ENCODE measurements at places on chromosomes 6 and 20.

DNA sequence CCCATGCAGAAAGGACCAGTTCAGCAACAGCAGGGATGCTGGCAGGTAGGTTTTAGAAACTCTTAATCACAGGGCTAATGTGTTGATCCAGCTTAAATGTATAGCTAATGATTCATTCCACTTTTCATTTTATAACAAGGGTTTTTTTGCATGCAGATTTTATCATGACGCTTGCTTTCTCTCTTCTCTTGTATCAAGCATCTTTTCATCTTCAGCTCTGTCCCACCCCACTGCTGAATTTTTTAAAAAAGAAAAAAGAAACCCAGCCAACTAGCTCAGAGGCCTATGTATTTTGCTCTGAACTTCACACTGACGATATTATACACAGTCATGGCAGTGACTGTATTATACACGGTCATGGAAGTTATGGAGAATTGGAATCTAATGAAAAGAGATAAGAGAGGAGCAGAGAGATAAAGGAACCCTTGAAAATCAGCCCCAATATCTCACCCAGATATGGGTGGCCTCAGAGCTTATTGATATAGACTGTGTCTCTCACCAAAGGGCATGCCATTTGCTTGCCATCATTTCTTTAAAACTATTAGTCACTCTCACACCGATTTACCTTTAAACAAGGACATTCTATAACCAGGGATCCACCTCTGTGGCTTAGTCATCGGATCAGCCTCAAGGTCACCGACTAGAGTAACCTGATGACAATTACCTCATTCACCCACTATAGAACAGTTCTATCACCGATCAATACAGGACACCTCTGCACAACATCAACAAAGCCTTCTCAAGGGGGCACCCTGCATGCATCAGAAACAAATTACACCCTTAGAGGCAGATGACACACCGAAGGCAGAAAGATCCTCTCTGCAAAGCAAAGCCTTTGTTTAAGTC is 222.0 kb downstream of the ATXN1 start:
- no peak overlapping the region for H3K27ac ChIP-seq
- no peaks in the 10 kb centered on the region for H3K27me3 ChIP-seq
- H3K36me3 ChIP-seq, result no peaks in the 10 kb centered on the region
- H3K4me3 ChIP-seq, result no peak overlapping the region

DNA sequence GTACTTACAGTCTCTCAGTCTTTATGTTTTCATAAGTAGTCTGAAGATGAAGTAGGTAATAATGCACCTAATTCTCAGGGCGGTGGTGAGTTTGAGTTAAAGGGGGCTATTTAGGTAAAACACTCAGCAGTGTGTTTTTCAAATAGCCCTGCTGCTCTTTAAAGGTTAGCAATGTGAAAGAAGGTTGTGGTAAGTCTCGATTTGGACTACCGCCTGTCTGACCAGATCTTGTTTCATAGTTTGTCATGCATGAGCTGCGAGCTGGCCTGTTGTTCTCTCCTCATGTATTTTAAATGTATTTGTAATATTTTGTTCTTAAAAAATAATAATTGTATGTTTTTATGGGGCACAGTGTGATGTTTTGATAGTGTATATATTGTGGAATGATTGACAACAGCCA is 340.2 kb downstream of the DHX35 start:
- no peak for DNase-seq
- H3K36me3 ChIP-seq, result no peaks in the 10 kb centered on the region
- H3K4me1 ChIP-seq, result no peaks in the 10 kb centered on the region
- no peaks in the 10 kb centered on the region for H3K27me3 ChIP-seq

DNA sequence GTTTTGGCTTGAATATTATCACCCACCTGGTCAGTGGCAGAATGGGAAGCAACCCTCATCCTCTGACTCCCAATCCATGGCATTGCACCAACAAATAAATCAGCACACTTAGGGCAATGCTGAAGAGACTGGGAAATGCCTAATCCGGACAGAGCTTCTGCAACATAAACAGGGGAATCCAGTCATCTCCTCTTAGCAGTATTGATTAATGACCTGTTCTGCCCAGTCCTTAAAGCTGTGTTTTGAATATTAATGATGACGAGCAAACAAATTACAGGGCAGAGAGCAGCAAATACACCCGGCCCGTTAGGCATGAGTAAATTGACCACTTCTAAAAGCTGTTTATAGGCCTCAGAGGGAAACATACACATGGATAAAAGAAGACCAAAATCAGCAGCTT is 77.0 kb upstream of the B3GAT2 start:
- H3K4me1 ChIP-seq, result peaks cover 4% of the 10 kb centered on the region
- H3K36me3 ChIP-seq, result no peaks in the 10 kb centered on the region
- no peaks in the 10 kb centered on the region for H3K27me3 ChIP-seq
- DNase-seq, result no peak

DNA sequence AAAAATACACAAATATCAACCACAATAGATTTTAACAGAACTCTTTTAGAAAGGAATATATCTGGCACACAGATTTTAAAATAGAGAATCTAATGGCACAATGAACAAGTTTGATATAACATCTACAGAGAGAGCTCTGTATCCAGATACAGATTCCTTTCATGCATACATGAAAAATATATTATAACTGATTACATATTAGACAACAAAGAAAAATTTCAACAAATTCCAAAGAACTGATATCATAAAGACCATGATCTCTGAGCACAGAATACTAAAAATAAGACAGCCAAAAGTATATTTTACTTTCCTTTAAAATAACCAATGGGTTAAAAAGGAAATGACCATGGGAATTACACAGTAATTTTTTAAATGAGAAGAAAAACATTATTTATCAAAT is 74.1 kb upstream of the MAP7 start:
- DNase-seq, result no peak
- H3K36me3 ChIP-seq, result peaks cover 13% of the 10 kb centered on the region
- H3K27ac ChIP-seq, result no peak overlapping the region
- H3K27me3 ChIP-seq, result no peaks in the 10 kb centered on the region

GRCh38 chr20:4375881-4376280 is 345.8 kb upstream of the PRND start:
- DNase-seq, result no peak
- H3K27ac ChIP-seq, result no peak overlapping the region
- H3K4me1 ChIP-seq, result no peaks in the 10 kb centered on the region
- no peaks in the 10 kb centered on the region for H3K36me3 ChIP-seq

- no peak for DNase-seq
- no peak overlapping the region for H3K27ac ChIP-seq
- H3K4me3 ChIP-seq, result no peak overlapping the region
- H3K4me1 ChIP-seq, result peaks cover 29% of the 10 kb centered on the region
- H3K36me3 ChIP-seq, result no peaks in the 10 kb centered on the region
Measured at GRCh38 chr20:5135363-5136012, 8.7 kb downstream of the CDS2 start.

- H3K4me3 ChIP-seq, result no peak overlapping the region
- H3K36me3 ChIP-seq, result no peaks in the 10 kb centered on the region
Measured at GRCh38 chr6:6091608-6092002, 84.9 kb upstream of the NRN1 start.

- H3K27me3 ChIP-seq, result peaks cover 10% of the 10 kb centered on the region
- DNase-seq, result no peak
- no peaks in the 10 kb centered on the region for H3K36me3 ChIP-seq
- no peak overlapping the region for H3K4me3 ChIP-seq
- H3K27ac ChIP-seq, result no peak overlapping the region
- peaks cover 18% of the 10 kb centered on the region for H3K4me1 ChIP-seq
Measured at GRCh38 chr20:61791995-61792394, 273.7 kb downstream of the TAF4 start.

DNA sequence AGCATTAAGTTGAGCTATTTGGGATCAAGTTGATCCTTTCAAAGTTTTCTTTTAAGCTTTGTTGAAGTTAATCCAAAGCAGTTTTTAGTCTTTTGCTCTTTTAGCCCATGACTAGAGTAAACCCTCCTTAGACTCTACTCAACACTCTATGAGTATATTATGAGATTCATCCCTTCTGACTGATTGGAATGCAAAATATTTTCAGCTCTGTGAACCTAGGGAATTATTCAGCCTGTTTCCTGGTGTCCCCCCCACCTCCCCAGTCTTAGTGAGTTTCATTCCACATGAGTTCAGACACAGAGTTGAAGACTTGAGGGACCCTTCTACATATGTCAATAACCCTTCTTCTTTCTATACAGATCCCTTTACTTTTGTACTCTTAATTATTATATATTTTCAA is 413.7 kb downstream of the RFPL4B start:
- H3K27ac ChIP-seq, result no peak overlapping the region
- H3K27me3 ChIP-seq, result no peaks in the 10 kb centered on the region
- H3K4me3 ChIP-seq, result no peak overlapping the region
- no peaks in the 10 kb centered on the region for H3K4me1 ChIP-seq
- H3K36me3 ChIP-seq, result no peaks in the 10 kb centered on the region

- no peak overlapping the region for H3K27ac ChIP-seq
- H3K36me3 ChIP-seq, result no peaks in the 10 kb centered on the region
- H3K4me1 ChIP-seq, result no peaks in the 10 kb centered on the region
- no peaks in the 10 kb centered on the region for H3K27me3 ChIP-seq
- no peak overlapping the region for H3K4me3 ChIP-seq
Measured at GRCh38 chr6:128560966-128561365, 40.6 kb upstream of the PTPRK start.

DNA sequence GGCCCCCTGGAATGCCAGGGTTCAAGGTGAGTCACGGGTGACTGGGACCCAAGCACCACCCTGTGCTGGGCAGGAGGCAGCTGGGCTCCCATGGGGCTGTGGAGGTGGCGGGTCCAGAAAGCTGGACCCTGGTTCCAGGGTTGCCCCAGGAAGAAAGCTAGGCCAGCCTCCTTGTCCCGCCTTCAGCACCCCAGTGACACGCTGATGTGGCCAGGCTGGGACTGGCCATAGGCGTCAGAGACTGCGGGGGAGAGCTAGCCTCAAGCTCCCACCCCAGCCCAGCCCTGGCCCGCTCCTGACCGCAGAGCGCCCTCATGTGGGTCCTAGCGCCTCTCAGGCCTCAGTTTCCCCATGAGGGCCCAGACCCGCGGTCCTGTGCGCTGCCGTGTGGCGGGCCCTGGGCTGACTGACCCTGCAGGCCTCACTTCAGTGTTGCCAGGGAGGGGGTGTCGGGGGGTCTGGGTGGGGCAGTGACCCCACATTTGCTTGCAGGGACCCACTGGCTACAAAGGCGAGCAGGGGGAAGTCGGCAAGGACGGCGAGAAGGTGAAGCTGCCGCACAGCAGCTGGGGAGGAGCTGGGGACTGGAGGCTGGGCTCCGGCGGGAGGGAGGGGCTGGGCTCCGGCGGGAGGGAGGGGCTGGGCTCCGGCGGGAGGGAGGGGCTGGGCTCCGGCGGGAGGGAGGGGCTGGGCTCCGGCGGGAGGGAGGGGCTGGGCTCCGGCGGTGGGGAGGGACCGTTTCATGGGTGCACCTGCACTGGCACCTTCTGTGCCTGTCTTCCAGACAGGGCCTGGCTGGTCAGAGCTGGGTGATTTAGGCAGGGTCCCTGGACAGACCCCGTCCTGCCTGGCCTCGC is 7.9 kb downstream of the COL9A3 start:
- H3K36me3 ChIP-seq, result no peaks in the 10 kb centered on the region
- no peak overlapping the region for H3K4me3 ChIP-seq
- peaks cover 19% of the 10 kb centered on the region for H3K4me1 ChIP-seq

DNA sequence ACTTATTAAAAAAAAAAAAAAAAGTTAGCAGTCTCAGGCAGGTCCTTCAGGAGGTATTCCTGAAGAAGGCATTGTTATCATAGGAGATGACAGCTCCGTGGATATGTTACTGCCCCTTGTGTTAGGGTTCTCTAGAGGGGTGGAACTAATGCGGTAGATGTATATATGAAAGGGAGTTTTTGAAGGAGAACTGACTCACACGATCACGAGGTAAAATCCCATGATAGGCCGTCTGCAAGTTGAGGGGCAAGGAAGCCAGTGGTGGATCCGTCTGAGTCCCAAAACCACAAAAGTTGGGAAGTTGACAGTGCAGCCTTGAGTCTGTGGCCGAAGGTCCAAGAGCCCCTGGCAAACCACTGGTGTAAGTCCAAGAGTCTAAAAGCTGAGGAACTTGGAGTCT is 103.4 kb downstream of the TULP4 start:
- H3K27ac ChIP-seq, result no peak overlapping the region
- no peak overlapping the region for H3K4me3 ChIP-seq
- no peaks in the 10 kb centered on the region for H3K27me3 ChIP-seq

DNA sequence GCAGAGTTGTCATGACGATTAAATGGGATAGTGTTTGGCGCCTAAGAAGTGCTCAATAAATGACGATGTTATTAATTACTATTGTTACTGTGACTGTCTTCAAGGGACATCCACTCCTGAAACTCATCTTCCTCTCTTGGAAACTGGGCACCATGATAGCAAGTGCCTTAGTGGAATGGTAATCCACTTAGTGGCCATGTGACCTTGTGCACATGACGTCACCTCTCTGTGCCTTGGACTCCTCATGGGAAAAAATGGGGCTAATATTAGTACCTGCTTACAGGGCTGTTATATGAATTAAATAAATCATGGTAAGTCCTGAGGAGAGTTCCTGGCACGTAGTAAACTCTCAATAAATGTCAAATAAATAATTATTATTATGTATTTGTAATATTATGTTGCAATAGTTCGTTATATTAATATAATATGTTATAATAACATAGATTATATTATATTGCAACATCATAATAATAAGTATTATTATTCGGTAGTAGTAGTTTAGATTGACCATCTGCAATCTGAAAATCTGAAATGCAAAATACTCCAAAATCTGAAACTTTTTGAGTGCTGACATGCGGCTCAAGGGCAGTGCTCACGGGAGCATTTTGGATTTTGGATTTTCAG is 40.9 kb downstream of the EYA2 start:
- H3K36me3 ChIP-seq, result no peaks in the 10 kb centered on the region
- DNase-seq, result no peak
- H3K27ac ChIP-seq, result no peak overlapping the region
- peaks cover 13% of the 10 kb centered on the region for H3K4me1 ChIP-seq
- no peak overlapping the region for H3K4me3 ChIP-seq

GRCh38 chr20:5919626-5920544 is 30.4 kb downstream of the TRMT6 start:
- no peak for DNase-seq
- no peaks in the 10 kb centered on the region for H3K36me3 ChIP-seq
- no peak overlapping the region for H3K27ac ChIP-seq
- H3K4me3 ChIP-seq, result no peak overlapping the region

GRCh38 chr6:134201716-134202115 is 116.2 kb downstream of the SGK1 start:
- H3K4me1 ChIP-seq, result no peaks in the 10 kb centered on the region
- no peak overlapping the region for H3K4me3 ChIP-seq
- H3K36me3 ChIP-seq, result no peaks in the 10 kb centered on the region
- H3K27ac ChIP-seq, result no peak overlapping the region
- no peaks in the 10 kb centered on the region for H3K27me3 ChIP-seq

- no peak overlapping the region for H3K4me3 ChIP-seq
- H3K27me3 ChIP-seq, result no peaks in the 10 kb centered on the region
- DNase-seq, result no peak
- no peak overlapping the region for H3K27ac ChIP-seq
- peaks cover 93% of the 10 kb centered on the region for H3K36me3 ChIP-seq
Measured at GRCh38 chr6:33692760-33693158, 18.7 kb downstream of the UQCC2 start.

GRCh38 chr6:116883005-116883404 is 6.0 kb downstream of the RFX6 start:
- peaks cover 1% of the 10 kb centered on the region for H3K27me3 ChIP-seq
- H3K4me3 ChIP-seq, result no peak overlapping the region
- no peaks in the 10 kb centered on the region for H3K4me1 ChIP-seq
- no peak for DNase-seq
- H3K36me3 ChIP-seq, result no peaks in the 10 kb centered on the region

GRCh38 chr6:22670605-22671004 is 101.2 kb downstream of the HDGFL1 start:
- no peaks in the 10 kb centered on the region for H3K4me1 ChIP-seq
- H3K4me3 ChIP-seq, result no peak overlapping the region
- H3K36me3 ChIP-seq, result no peaks in the 10 kb centered on the region

GRCh38 chr6:134245041-134245440 is 72.9 kb downstream of the SGK1 start:
- H3K4me3 ChIP-seq, result no peak overlapping the region
- H3K27me3 ChIP-seq, result no peaks in the 10 kb centered on the region
- no peak for DNase-seq
- H3K27ac ChIP-seq, result no peak overlapping the region
